ENCODE measurements at places on chromosomes 5 and 9. TPM values are rescaled to one million over a fixed set of nuclear protein-coding genes. Genes with fewer than 3 reads are reported as not detected.

PHAX gene
- 25.1 TPM for total RNA-seq

ANKRD18A gene
- total RNA-seq, result 4.3 TPM

FOXD4L6 gene
- total RNA-seq, result not detected

FOXD4L5 gene
- 0.38 TPM for total RNA-seq

BTNL8 gene
- total RNA-seq, result 5.3 TPM

DMRTA1 gene
- 1.7 TPM for total RNA-seq

EQTN gene
- not detected for total RNA-seq

- peak overlapping the region; percentile 81 for H3K4me3 ChIP-seq
- no peak for DNase-seq
- H3K4me1 ChIP-seq, result peaks cover 58% of the 10 kb centered on the region
- H3K27ac ChIP-seq, result peak overlapping the region; percentile 99
- no peaks in the 10 kb centered on the region for H3K36me3 ChIP-seq
- H3K27me3 ChIP-seq, result no peaks in the 10 kb centered on the region
Measured at GRCh38 chr5:163506726-163507125, 1.3 kb downstream of the MAT2B start.

GRCh38 chr5:160240350-160240749, 11.0 kb downstream of the FABP6 start:
- no peak for DNase-seq
- H3K4me1 ChIP-seq, result no peaks in the 10 kb centered on the region
- no peaks in the 10 kb centered on the region for H3K36me3 ChIP-seq
- H3K4me3 ChIP-seq, result no peak overlapping the region
- H3K27ac ChIP-seq, result no peak overlapping the region

- no peak overlapping the region for H3K4me3 ChIP-seq
- H3K27ac ChIP-seq, result no peak overlapping the region
- DNase-seq, result no peak
- peaks cover 16% of the 10 kb centered on the region for H3K4me1 ChIP-seq
- H3K36me3 ChIP-seq, result peaks cover 14% of the 10 kb centered on the region
- H3K27me3 ChIP-seq, result no peaks in the 10 kb centered on the region
Measured at GRCh38 chr5:72241346-72242003, 78.6 kb downstream of the MRPS27 start.

DNA sequence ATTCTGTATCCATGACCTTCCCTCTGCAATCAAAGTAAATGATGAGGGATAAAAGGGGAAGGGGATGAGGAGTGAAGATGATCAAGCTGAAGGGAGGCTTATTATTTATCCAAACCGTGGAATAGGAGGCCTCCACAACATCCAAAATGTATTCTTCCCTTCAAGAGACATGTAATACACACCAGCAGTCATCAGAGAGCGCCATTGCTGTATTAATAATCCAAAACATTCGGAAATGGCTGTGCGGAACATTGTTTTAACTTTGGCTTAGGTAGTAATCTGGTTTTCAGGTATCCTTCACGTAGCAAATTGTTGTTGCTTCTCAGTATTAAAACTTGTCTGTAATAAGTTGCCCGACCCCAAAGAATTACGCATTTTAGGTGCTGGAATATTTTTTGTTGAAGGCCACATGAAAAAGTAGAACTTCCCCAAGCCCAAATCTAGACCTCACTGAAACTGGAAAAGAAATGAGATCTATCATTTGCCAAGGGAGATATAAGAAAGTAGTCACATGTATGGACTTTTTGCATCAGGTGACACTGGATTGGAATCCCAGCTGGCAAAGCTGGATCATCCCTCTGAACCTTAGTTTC, 2.6 kb upstream of the BOD1 start:
- H3K36me3 ChIP-seq, result no peaks in the 10 kb centered on the region
- no peak for DNase-seq
- H3K4me1 ChIP-seq, result peaks cover 22% of the 10 kb centered on the region
- H3K27ac ChIP-seq, result no peak overlapping the region
- H3K27me3 ChIP-seq, result no peaks in the 10 kb centered on the region
- H3K4me3 ChIP-seq, result no peak overlapping the region

GRCh38 chr9:33751536-33752129, 43.7 kb upstream of the PRSS3 start:
- H3K27ac ChIP-seq, result no peak overlapping the region
- no peaks in the 10 kb centered on the region for H3K36me3 ChIP-seq
- no peak for DNase-seq
- peaks cover 15% of the 10 kb centered on the region for H3K4me1 ChIP-seq

- peaks cover 94% of the 10 kb centered on the region for H3K36me3 ChIP-seq
- H3K4me3 ChIP-seq, result no peak overlapping the region
Measured at GRCh38 chr5:177198738-177199137, 65.2 kb downstream of the NSD1 start.

DNA sequence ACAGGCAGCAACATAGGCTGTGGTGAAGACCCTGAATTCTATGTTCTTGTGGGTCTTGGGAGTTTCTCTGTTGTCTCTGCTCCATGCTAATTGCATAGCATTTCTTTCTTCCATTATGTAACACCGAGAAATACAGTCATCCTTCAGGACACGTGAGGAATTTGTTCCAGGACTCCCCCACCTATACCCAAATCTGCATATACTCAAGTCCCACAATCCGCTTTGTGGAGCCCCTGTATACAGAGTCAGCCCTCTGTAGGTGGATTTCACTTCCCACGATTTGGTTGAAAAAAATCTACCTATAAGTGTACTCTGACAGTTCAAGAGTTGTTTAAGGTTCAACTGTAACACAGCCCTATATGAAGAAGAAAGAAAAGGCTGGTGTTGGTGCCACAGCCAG, 22.1 kb downstream of the ANKRD33B start:
- H3K27ac ChIP-seq, result no peak overlapping the region
- DNase-seq, result no peak
- H3K36me3 ChIP-seq, result no peaks in the 10 kb centered on the region
- peaks cover 1% of the 10 kb centered on the region for H3K4me1 ChIP-seq

All from lower lobe of right lung (tissue), 2 donors.